ENCODE measurements at places on chromosomes 3 and 15. TPM values are rescaled to one million over a fixed set of nuclear protein-coding genes. Genes with fewer than 3 reads are reported as not detected.

- H3K36me3 ChIP-seq: no peaks in the 10 kb centered on the region
- peaks cover 90% of the 10 kb centered on the region for H3K27me3 ChIP-seq
- no peak for DNase-seq
- H3K27ac ChIP-seq: no peak overlapping the region
These were observed 322.6 kb upstream of the TLE3 start for GRCh38 chr15:70420086-70420947.

GRCh38 chr3:157865352-157866000 lies 240.7 kb downstream of the SHOX2 start:
- H3K4me1 ChIP-seq: peaks cover 11% of the 10 kb centered on the region
- no peak for DNase-seq
- H3K36me3 ChIP-seq: no peaks in the 10 kb centered on the region

DNA sequence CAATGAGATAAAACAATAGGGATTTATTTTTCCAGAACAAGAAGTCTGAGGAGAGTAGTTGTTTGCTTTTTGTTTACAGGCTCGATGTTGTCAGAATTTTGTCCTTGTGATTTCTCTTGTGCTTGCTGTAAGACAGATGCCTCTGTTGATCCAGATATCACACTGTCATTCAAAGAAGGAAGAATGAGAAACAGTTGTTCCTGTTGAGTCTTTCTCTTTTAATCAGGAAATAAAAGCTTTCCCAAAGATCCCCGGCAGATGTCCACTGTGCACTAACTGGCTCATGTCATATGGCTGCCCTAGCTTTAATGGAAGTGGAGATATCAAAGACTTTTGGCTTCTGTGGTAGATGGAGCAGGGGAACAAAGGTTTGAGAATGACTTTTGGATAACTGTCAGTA lies 6.8 kb downstream of the SERPINI1 start:
- no peaks in the 10 kb centered on the region for H3K36me3 ChIP-seq
- no peak overlapping the region for H3K4me3 ChIP-seq
- no peaks in the 10 kb centered on the region for H3K27me3 ChIP-seq
- no peaks in the 10 kb centered on the region for H3K4me1 ChIP-seq
- H3K27ac ChIP-seq: no peak overlapping the region

DNA sequence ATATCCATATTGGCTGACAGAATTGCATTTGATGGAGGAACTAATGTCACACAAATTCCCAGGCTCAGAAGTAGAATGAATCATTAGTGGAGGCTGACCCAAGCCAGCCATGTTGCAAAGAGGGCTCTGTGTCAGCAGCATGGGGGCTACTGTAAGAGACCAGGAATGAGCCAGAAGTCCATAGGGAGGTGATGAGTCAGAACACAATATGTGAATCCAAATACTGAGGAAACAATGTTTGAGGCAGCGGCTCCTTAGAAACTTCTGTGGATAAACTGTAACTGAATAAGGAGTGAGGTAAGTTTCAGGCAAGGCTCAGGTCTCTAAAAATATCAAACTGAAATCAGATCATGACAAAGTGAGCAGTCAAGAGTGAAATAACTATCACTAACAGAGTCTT lies 170.7 kb downstream of the WDR72 start:
- no peaks in the 10 kb centered on the region for H3K27me3 ChIP-seq
- no peaks in the 10 kb centered on the region for H3K36me3 ChIP-seq
- H3K4me1 ChIP-seq: peaks cover 4% of the 10 kb centered on the region
- no peak for DNase-seq

DNA sequence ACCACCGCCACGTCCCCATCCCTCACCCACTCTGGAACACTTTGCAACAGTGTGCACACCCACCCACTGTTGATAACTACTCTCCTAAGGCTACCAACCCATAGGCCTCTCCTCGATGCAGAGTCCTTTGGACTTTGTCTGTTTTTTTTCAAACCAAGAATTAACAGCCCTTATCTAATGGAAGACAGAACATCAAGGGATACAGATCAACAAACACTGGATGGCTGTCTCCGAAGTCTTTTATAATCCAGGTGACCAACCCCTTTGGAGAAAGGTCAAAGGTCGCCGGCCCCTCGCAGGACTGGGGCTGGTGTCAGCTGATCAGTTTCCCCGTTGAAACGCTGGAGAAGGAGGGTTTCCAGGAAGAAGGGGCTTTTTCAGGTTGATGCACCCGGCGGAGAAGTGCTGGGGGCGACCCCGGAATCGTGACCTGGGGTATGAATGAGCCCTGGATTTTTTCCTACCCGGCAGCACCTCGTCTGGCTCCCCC lies 532 bp downstream of the B4GALT4 start:
- DNase-seq: no peak
- H3K36me3 ChIP-seq: peaks cover 5% of the 10 kb centered on the region
- H3K27me3 ChIP-seq: no peaks in the 10 kb centered on the region

DNA sequence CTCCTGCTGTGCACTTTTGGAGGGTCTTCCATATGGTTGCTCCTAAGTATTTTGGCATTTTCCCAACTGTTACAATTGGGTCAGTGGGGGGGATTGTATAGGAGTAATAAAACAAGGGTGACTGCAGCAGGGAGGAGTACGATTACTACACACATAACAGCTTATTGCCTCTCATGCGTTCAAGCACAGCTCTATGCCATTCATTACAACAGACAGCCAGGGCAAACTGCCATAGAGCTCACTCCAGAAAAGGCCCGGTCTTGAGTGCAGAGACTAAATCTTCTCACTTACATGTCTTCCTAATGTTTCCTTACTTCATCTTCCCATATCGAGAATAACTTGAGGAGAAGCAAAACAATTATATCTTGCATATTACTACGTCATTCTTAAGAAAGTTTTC lies 1.4 kb upstream of the CHMP2B start:
- no peaks in the 10 kb centered on the region for H3K36me3 ChIP-seq
- DNase-seq: peak; percentile 30
- no peak overlapping the region for H3K4me3 ChIP-seq
- H3K27me3 ChIP-seq: no peaks in the 10 kb centered on the region
- H3K4me1 ChIP-seq: peaks cover 10% of the 10 kb centered on the region

DNA sequence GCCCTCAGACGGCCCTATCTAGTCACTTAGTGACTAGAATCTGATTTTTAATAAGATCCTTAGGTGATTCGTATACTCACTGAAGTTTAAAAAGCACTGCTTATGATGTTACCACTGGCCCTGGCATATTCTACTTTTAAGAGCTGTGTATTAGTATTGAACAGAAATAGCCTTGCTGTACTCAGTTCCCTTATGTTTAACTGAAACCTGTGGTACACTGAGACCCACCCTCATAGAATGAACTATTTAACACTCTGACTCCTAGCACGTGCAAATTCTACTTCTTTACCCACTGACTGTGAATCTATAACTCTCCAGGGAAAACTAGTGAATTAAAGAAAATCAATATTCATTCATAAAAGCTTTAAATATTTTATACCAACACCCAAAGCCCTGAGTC lies 108.9 kb downstream of the CCNL1 start:
- H3K4me1 ChIP-seq: no peaks in the 10 kb centered on the region
- no peak overlapping the region for H3K27ac ChIP-seq
- H3K27me3 ChIP-seq: no peaks in the 10 kb centered on the region
- DNase-seq: no peak
- no peaks in the 10 kb centered on the region for H3K36me3 ChIP-seq

- H3K4me3 ChIP-seq: no peak overlapping the region
- no peaks in the 10 kb centered on the region for H3K36me3 ChIP-seq
- no peak overlapping the region for H3K27ac ChIP-seq
- peaks cover 50% of the 10 kb centered on the region for H3K27me3 ChIP-seq
- DNase-seq: no peak
These were observed 32.5 kb downstream of the GADL1 start for GRCh38 chr3:30862004-30862403.

DNA sequence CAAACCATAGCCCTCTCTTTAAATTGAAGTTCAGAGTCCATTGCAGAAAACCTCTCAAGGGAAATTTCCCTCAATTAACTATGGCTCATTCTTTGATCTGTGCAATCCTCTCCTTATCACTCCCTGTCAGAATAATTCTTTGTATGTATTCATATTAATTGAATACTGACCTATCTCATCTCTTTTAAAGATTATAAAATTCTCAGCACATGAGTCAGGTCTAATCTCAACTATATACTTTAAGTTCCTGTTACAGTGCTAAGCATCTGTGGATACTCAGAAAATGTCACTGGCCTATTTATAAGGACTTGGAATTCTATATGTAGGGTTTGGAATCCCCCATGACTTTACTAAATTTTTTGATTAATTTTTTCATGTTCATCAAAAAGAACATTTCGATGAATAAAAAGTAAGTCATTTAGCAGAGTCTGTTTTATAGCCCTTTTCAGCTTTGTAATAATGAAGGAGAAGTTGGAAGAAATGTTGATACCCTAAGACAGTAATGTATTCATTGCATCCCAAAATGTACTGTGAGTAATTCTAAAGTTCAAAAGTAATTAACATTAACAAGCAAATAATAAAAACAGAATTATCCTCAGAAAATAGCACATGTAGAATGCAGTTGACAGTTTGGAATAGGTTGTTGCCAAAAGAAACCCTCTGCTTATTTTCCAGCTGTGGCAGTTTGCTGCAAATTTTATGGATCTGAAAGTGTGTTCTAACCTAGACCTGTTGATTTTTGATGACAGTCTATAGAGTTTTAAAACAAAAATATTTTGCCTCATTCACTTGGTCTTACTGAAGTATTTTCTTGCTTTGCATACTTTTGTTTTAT lies 503.4 kb upstream of the CBLB start:
- DNase-seq: peak; percentile 83
- H3K36me3 ChIP-seq: no peaks in the 10 kb centered on the region
- H3K27ac ChIP-seq: no peak overlapping the region
- no peaks in the 10 kb centered on the region for H3K4me1 ChIP-seq
- H3K27me3 ChIP-seq: no peaks in the 10 kb centered on the region

DNA sequence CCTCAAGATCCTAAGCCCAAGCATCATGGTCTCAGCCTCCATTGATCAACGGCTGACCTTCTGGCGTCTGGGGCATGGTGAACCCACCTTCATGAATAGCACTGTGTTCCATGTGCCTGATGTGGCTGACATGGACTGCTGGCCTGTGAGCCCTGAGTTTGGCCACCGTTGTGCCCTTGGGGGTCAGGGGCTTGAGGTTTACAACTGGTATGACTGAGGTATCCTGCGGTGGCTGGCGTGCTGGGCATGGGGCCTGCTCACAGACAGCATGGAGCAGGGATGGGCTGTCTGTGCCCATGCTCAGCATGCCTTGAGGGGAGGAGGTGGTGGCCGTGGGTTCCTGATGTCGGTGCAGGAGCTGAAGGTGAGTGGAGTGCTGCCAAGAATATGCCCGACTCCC lies 3.3 kb downstream of the DALRD3 start:
- no peak overlapping the region for H3K4me3 ChIP-seq
- H3K27ac ChIP-seq: no peak overlapping the region
- H3K27me3 ChIP-seq: no peaks in the 10 kb centered on the region
- peak; percentile 44 for DNase-seq
- peaks cover 17% of the 10 kb centered on the region for H3K4me1 ChIP-seq

DNA sequence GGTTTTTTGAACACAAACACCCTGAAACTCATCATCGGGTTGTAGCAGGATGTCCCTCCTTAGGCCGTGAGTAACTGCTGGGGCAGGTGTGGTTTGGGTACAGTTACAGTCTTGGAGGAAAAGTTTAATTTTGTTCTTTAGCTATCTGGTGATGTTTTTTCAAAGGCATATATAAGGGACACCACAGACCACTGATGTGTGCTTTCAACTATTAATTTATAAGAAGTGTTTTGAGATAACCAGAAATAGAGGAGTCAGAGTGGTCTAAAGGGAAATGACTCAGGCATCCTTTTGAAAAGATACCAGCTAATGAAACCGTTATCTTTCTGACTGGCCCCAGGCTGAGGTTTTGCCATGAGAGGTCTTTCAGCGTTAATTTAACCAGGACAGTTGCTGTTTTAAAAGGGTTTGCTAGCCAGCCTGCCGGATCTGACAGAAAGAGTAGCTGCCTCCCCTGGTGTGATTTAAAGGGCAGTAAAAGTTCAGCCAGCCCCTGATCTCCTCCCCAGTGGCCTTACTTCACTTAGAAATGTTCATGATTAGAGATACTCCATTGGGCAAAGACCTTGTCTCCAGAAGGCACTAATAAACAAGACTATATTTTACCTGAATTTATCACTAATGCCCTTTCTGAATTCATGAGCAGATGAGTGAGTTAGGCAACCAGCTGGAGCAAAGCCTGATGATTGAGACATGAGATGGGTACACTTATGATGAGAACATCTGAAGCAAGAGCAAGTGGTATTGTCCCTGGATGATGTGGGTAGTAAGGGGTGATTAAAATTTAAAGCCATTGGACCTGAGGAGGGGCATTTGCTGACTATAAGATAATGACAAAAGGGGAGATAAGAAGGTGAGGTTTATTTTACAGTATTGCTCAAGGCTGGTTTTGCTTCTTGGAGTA lies 482.5 kb upstream of the TBL1XR1 start:
- peak; percentile 52 for DNase-seq
- peaks cover 16% of the 10 kb centered on the region for H3K4me1 ChIP-seq
- no peaks in the 10 kb centered on the region for H3K36me3 ChIP-seq
- peak overlapping the region; percentile 13 for H3K27ac ChIP-seq
- H3K4me3 ChIP-seq: no peak overlapping the region

- DNase-seq: no peak
- H3K4me3 ChIP-seq: no peak overlapping the region
- no peaks in the 10 kb centered on the region for H3K36me3 ChIP-seq
- H3K27ac ChIP-seq: no peak overlapping the region
- H3K4me1 ChIP-seq: no peaks in the 10 kb centered on the region
- no peaks in the 10 kb centered on the region for H3K27me3 ChIP-seq
These were observed 80.3 kb upstream of the CCDC80 start for GRCh38 chr3:112721231-112721630.

GRCh38 chr3:102733791-102734563 lies 299.2 kb downstream of the ZPLD1 start:
- H3K27ac ChIP-seq: no peak overlapping the region
- H3K4me1 ChIP-seq: no peaks in the 10 kb centered on the region
- DNase-seq: no peak
- no peak overlapping the region for H3K4me3 ChIP-seq

- DNase-seq: peak; percentile 68
- H3K36me3 ChIP-seq: no peaks in the 10 kb centered on the region
- H3K27me3 ChIP-seq: no peaks in the 10 kb centered on the region
- peak overlapping the region; percentile 83 for H3K4me3 ChIP-seq
These were observed 3.0 kb downstream of the ALCAM start for GRCh38 chr3:105369500-105370371.

DNA sequence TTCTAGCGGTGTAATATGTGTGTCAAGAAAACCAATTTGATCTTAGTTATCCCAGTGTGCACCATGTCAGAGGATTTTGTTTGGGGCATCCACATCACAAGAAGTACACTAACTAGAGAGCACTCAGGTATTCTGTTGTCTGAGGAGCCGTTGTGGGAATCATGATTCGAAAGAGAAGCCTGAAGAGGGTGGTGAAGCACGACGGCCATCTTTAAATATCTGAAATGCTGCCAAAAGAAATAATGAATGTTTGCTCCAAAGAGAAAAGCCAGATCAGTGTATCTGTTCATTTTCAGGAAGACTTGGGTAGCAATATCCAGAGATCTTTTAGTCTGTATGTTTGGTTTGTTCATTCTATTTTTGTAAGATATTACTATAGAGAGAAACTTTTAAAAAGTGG lies 180.7 kb downstream of the KLHL25 start:
- peaks cover 37% of the 10 kb centered on the region for H3K4me1 ChIP-seq
- H3K36me3 ChIP-seq: no peaks in the 10 kb centered on the region
- peak overlapping the region; percentile 54 for H3K4me3 ChIP-seq
- H3K27ac ChIP-seq: peak overlapping the region; percentile 47
- H3K27me3 ChIP-seq: no peaks in the 10 kb centered on the region
- DNase-seq: no peak

GRCh38 chr15:99994849-99995248 lies 261.6 kb upstream of the LYSMD4 start:
- H3K36me3 ChIP-seq: no peaks in the 10 kb centered on the region
- no peak overlapping the region for H3K27ac ChIP-seq

Gene ECE2
- not detected for total RNA-seq

Gene CDCP1
- total RNA-seq: 7.6 TPM

Gene SH2D7
- not detected for total RNA-seq

Gene KBTBD12
- not detected for total RNA-seq

Gene SNTN
- total RNA-seq: not detected

All from osteoblast (primary cell).